ENCODE measurements at places on chromosomes 4 and X.

GRCh38 chr4:14277505-14277904, 650.0 kb upstream of the BOD1L1 start:
- DNase-seq, result no peak

DNA sequence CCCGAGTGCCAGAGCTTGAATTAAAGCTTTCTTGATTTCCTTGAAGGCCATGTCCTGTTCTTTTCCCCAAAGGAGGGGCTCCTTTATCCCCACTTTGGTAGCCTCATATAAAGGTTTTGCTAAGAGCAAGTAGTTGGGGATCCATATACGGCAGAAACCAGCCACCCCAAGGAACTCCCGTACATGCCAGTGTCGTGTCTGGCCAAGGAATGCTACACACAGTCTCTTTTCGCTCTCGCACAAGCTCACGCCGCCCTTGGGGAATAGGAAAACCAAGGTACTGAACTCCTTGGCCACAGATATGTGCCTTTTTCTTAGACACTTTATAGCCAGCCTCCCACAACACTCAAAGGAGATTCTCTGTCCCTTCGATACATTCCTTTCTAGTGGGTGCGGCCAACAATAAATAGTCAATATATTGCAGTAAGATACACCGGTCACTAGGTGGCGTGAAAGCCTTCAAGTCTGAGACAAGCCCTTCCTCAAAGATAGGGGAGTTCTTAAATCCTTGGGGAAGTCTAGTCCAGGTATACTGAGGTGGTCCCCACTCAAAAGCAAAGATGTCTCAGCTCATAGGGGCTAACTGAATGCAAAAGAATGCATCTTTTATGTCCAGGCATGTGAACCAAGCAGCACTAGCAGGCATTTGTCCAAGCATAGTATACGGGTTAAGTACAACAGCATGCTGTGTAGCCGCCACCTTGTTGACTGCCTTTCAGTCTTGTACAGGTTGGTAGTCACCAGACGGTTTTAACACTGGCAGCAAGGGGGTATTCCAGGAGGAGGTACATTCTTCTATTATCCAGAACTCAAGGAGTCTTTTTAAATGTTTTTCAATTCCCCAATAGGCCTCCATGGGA, 57.8 kb upstream of the XAGE1B start:
- DNase-seq, result peak; percentile 0

GRCh38 chr4:96194993-96195392, 355.1 kb downstream of the PDHA2 start:
- no peak for DNase-seq

DNA sequence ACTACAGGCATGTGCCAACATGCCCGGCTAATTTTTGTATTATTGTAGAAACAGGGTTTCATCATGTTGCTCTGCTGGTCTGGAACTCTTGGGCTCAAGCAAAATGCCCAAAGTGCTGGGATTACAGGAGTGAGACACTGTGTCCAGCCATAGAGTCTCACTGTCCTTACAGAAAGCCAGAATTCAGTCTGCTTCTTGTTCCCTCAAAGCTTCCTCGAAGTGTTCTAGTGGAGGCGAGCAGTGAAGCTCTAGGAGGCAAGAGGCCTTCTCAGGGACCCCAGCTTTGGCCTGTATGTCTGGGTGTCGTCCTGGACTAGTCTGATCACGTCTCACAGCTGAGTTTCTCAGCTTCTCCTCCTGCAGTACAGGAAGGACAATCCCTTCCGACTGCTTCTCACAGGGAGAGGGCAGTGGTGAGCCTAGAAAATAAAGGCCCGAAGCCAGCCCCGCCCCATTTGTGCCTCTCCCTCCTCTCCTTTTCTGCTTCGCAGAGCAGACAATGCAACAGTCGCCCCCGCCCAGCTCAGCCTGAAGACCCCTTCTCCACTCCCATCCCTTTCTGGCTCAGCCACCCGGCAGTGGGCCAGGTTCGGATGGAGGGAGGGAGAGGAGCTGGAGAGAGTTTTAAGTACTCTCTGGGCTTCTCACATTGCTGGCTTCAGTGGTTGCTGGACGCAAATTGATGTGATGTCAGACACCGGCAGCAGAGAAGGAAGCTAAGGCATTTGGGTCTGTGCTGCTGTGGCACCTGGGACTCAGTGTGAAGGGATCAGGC, 11.1 kb upstream of the FAM3A start:
- peak; percentile 53 for DNase-seq

- DNase-seq, result no peak
Observed at GRCh38 chrX:22629105-22629725, 356.5 kb downstream of the CBLL2 start.

- no peak for DNase-seq
Observed at GRCh38 chr4:93303440-93303839, 525.1 kb upstream of the ATOH1 start.

GRCh38 chr4:146191766-146192458, 16.4 kb downstream of the LSM6 start:
- no peak for DNase-seq

DNA sequence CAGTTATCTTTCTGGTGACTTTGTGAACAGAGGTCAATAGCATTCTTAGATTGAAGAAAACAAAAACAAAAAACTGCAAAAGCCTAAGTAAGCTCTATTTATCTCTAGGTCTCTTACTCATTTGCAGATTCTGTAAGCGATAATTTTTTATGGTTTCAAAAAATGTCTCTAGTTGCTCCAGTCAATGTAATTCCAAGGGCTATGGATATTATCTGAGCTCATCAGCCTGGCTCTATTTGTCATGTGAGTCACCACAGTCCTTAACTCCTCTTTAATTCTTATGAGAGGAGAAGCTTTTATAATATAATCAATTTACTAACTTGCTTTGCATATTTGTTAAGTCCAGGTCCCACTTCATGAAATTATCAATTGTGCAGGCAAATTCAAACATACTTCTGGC, 79.1 kb downstream of the NPFFR2 start:
- no peak for DNase-seq

- DNase-seq, result no peak
Observed at GRCh38 chr4:94621491-94622080, 136.2 kb upstream of the BMPR1B start.

GRCh38 chr4:121168446-121169281, 4.5 kb upstream of the TNIP3 start:
- no peak for DNase-seq

DNA sequence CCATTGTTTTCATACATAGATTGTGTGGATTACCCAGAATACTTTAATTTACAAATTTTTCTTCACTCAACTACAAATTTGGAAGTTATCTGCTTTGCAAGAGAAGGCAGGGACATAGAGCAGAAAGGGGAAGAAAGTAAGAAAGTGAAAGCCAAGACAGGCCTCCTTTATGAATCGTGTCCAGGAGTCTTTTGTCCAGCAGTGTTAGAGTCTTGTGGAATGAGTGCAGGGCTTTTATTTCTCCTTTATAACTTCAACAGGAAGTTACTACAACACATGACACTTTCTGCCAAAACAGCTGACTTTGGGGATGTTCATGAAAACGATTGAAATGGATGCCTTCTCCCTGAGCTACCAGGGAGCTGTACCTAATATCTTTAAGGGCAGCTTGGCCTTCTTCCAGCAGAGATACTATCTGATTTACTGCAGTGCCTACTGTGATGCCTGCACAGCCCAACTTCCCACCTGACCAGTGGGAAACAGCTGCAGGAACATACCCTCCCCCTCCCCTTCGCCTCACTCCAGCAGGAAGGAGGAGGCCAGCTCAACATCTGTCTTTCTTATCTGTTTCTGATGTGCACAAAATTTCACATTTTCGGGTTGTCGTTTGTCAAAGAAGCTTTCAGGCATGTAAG, 557.7 kb upstream of the SLIT2 start:
- DNase-seq, result no peak

GRCh38 chr4:149266301-149266700, 549.3 kb downstream of the IQCM start:
- no peak for DNase-seq

DNA sequence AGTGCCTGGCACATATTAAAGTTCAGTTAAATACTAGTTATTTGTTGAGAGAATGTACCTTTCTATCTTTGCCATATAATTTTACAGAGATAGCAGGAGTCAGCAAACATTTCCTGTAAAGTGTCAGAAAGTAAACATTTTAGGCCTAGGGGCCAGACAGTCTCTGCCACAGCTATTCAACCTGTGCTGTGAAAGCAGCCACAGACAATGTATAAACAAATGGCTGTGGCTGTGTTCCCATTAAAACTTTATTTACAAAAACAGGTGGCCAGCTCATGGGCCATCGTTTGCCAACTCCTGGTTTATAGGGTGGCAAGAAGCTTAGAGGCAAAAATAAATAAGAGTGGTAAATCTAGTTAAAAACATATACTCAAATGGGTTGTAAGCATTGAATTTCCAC, 34.0 kb upstream of the BRS3 start:
- DNase-seq, result no peak

DNA sequence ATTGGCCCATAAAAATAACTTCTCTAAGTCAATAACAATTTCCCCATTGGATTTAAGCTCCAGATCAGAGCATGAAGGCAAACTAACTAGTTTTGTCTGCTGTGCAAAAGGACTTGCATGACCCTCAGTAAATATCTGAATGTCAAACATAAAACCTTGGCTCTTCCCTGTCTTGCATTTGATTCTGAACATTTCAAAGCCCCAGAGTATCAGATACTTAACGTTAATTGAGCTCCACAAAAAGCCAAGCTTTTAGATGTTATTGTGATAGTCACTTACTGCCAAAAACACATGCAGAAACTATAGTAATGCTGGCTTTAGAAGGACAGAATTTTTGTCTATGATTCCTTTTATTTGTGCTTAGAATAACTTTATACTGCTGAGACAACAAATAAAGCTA, 664.2 kb downstream of the ADGRL3 start:
- no peak for DNase-seq

DNA sequence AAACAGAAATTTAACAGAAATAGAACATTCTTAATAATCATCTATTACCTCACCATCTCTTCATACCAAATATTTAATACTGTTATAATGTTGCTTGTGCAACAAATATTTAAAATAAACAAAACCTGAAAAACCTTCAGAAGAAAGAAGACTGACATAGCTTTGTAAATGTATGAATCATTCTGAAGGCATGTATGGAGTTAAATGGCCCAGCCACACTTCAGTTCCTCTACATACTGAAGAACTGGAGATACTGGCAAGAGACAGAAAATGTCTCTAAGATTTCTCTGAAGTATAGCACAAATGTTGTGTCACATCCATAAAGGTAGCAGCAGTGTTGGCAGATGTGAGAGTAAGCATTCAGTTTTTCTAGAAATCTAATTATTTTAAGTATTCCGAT, 275.3 kb upstream of the FGF13 start:
- DNase-seq, result no peak

- DNase-seq, result no peak
Observed at GRCh38 chr4:47785153-47785552, 52.7 kb downstream of the CORIN start.

GRCh38 chr4:99219072-99219471, at the start of gene ADH6:
TSS of gene ADH6 (minus strand) at chr4:99219246. CDS start at chr4:99219152, 94 bp downstream.
- no peak for DNase-seq

DNA sequence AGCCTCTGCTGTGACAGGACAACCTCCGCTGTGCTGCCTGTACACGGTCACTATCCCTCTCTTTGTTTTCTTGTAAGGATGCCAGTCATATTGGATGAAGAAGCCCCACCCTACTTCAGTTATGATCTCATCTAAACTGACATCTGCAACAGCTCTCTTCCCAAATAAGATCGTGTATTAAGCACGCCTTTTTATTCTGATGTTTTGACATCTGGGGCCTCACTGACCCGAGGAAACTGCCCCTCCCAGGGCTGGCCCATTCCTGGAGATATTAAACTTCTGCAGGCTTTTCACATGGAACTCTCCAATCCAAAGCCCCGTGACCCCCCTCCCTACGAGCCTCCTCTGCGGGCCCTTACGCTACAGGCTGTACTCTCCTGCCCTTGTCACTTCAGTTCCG, 232.0 kb downstream of the ARHGAP10 start:
- DNase-seq, result no peak

GRCh38 chrX:48511560-48511959, 2.8 kb downstream of the PORCN start:
- no peak for DNase-seq

- no peak for DNase-seq
Observed at GRCh38 chr4:7430368-7430964, 4.3 kb downstream of the PSAPL1 start.

DNA sequence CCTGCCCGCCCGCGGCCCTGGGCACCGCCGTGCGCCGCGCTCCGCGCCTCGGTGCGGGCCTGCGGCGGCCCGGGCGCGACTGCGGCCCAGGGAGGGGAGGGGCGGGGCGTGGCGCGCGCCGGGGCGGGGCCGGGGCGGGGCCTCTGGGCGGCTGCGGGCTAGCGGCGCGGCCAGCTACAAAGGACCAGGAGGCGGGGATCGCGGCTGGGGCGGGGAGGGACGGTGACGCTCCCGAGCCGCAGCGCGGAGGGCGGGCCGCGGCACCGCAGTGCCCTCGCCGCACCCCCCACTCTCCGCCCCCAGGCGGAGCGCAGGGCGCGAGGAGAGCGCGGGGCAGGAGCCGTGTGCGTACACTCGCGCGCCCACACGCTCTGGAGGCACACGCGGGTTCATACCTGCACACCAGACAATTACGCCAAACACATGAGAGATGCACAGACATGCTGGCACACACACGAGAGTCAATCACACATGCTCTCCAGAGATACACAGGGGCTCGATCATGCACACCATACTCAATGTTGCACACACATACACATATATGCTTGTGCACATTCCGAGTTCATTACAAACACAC, at the start of gene CRMP1:
Gene CRMP1, minus strand, starts transcription at position 83 of the 577 bp plus-strand sequence. CDS start 117 bp downstream, outside the sequence.
- DNase-seq, result no peak

DNA sequence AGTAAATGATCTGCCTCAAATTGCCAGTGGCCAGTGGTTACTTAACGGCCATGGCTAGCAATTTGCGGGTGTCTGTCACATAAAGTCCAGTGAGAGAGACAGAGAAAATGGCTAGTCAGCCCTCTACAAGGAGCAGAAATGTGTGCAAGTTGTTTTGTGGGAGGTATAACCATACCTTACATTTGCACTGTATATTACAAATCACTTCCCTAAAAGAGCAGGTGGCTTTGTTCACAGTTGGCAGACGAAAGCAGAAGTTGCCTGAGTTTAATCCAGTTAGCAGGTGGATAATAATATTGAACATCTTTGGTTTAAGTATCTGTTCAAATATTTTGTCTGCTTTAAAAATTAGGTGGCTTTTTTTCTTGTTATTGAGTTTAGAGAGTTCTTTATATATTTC, 15.6 kb downstream of the SRPX start:
- DNase-seq, result no peak

GRCh38 chr4:103567591-103567990, 152.2 kb downstream of the TACR3 start:
- DNase-seq, result no peak

DNA sequence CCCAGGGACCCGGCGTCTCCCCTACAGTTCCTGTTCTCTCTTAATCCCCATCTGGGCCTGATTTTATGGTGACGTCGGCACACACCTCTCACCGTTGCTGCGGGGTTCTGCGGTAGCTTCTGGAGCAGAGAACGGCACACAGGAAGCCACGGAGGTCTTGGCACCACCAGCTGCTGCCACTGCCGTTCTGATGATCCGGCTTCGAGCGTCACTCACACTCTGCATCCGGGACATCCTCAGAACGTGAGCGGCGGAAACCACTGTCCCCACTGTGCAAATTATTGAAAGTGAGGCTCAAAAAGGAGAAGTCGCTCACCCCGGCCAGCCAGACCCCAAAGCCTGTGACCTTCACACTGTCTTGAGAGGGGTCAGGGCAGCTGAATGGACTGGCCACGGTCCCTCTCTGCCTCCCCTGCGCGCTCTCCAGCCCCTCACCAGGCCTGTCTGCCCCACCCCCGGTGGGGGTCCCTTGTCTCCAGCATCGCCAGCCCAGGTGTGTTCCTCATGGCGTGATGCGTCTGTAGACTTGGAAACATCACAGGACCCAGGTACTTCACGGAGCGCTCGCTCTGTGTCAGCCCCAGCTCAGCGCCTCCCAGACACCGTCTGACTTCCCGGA, 201.1 kb downstream of the AFAP1 start:
- DNase-seq, result no peak

Data from substantia nigra (tissue), 51 donors.